Left lung (tissue), 14 donors: ENCODE measurements at places on chromosomes 4 and X. TPM values are rescaled to one million over a fixed set of nuclear protein-coding genes. Genes with fewer than 3 reads are reported as not detected.

TASL gene
- 6.2 TPM for total RNA-seq

PPEF2 gene
- not detected for total RNA-seq

ESX1 gene
- total RNA-seq, result not detected

SMS gene
- total RNA-seq, result 80.4 TPM

TMEM35A gene
- total RNA-seq, result 1.6 TPM

ASMT gene
- not detected for total RNA-seq

- no peaks in the 10 kb centered on the region for H3K36me3 ChIP-seq
- H3K4me3 ChIP-seq, result no peak overlapping the region
- no peak overlapping the region for H3K27ac ChIP-seq
- no peaks in the 10 kb centered on the region for H3K27me3 ChIP-seq
- no peak for DNase-seq
- no peaks in the 10 kb centered on the region for H3K4me1 ChIP-seq
These were observed 274.9 kb upstream of the GK2 start for GRCh38 chr4:79682801-79683530.

GRCh38 chr4:176303938-176304337 is 15.8 kb upstream of the SPCS3 start:
- H3K27me3 ChIP-seq, result peaks cover 15% of the 10 kb centered on the region
- H3K4me1 ChIP-seq, result no peaks in the 10 kb centered on the region
- H3K36me3 ChIP-seq, result no peaks in the 10 kb centered on the region
- no peak overlapping the region for H3K4me3 ChIP-seq
- H3K27ac ChIP-seq, result no peak overlapping the region
- DNase-seq, result no peak

- H3K27ac ChIP-seq, result peak overlapping the region; percentile 83
- H3K27me3 ChIP-seq, result peaks cover 7% of the 10 kb centered on the region
- H3K4me1 ChIP-seq, result peaks cover 42% of the 10 kb centered on the region
- no peak for DNase-seq
- H3K4me3 ChIP-seq, result peak overlapping the region; percentile 77
These were observed 1.1 kb upstream of the SEL1L3 start for GRCh38 chr4:25863831-25864418.

DNA sequence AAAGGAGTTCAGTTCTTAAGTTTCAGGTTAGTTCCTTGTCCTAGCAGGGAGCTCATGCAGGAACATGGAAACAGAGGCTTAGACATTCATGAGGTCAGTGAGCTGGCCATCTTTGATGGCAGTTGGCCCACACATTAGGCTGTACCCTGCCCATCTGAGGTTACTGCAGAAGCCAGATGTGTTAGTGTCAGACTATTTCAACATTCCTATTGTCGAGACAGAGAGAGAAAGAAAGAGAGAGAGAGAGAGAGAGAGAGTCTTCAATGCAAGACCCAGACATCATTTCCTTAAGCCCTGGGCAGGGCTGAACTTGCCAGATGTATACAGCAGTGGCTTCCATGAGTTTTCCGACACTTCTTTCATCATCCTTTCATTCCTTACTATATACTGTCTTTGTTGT is 91.3 kb downstream of the PPP1R2C start:
- H3K36me3 ChIP-seq, result no peaks in the 10 kb centered on the region
- H3K4me3 ChIP-seq, result no peak overlapping the region
- H3K4me1 ChIP-seq, result no peaks in the 10 kb centered on the region
- DNase-seq, result no peak
- H3K27ac ChIP-seq, result no peak overlapping the region

GRCh38 chr4:142959173-142959572 is 113.1 kb upstream of the INPP4B start:
- no peak for DNase-seq
- peaks cover 4% of the 10 kb centered on the region for H3K4me1 ChIP-seq
- no peak overlapping the region for H3K27ac ChIP-seq
- H3K27me3 ChIP-seq, result no peaks in the 10 kb centered on the region
- no peak overlapping the region for H3K4me3 ChIP-seq
- no peaks in the 10 kb centered on the region for H3K36me3 ChIP-seq

DNA sequence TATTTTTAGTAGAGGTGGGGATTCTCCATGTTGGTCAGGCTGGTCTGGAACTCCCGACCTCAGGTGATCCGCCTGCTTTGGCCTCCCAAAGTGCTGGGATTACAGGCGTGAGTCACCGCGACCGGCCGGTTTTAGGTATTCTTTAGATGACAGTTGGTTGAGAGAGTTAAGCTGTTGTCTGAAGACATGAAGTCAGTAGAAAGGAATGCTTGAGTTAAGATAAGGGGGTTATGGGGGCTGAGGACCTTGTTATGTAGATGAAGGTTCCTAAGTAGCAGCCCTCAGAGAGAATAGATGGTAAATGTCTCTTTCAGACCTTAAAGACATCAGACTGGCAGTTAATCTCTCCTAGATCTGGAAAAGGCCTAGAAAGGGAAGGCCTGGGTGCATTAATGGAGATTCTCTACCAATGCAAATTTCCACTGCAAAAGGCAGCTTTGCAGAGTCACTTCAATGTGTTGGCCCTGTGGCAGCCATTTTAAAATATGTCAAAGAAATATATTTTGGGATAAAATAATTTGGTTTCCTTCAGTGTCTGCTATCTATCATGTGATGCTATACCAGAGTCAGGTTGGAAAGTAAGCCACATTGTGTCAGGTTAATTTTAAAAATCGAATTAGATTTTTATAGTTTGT is 6.4 kb upstream of the ZNF674 start:
- no peaks in the 10 kb centered on the region for H3K4me1 ChIP-seq
- H3K36me3 ChIP-seq, result no peaks in the 10 kb centered on the region
- H3K27ac ChIP-seq, result no peak overlapping the region
- H3K27me3 ChIP-seq, result no peaks in the 10 kb centered on the region
- no peak for DNase-seq

- no peak for DNase-seq
- H3K4me1 ChIP-seq, result peaks cover 2% of the 10 kb centered on the region
- H3K36me3 ChIP-seq, result no peaks in the 10 kb centered on the region
- H3K27me3 ChIP-seq, result no peaks in the 10 kb centered on the region
These were observed 92.1 kb downstream of the MRPL1 start for GRCh38 chr4:77954690-77955089.

GRCh38 chrX:120697053-120697452 is 67.2 kb upstream of the C1GALT1C1 start:
- no peak overlapping the region for H3K4me3 ChIP-seq
- no peaks in the 10 kb centered on the region for H3K4me1 ChIP-seq
- H3K27ac ChIP-seq, result no peak overlapping the region
- H3K36me3 ChIP-seq, result no peaks in the 10 kb centered on the region
- DNase-seq, result no peak
- H3K27me3 ChIP-seq, result no peaks in the 10 kb centered on the region

- no peaks in the 10 kb centered on the region for H3K4me1 ChIP-seq
- H3K27ac ChIP-seq, result no peak overlapping the region
- no peak for DNase-seq
- H3K27me3 ChIP-seq, result no peaks in the 10 kb centered on the region
- H3K4me3 ChIP-seq, result no peak overlapping the region
- H3K36me3 ChIP-seq, result no peaks in the 10 kb centered on the region
These were observed 40.7 kb upstream of the DDX3X start for GRCh38 chrX:41293269-41293668.

DNA sequence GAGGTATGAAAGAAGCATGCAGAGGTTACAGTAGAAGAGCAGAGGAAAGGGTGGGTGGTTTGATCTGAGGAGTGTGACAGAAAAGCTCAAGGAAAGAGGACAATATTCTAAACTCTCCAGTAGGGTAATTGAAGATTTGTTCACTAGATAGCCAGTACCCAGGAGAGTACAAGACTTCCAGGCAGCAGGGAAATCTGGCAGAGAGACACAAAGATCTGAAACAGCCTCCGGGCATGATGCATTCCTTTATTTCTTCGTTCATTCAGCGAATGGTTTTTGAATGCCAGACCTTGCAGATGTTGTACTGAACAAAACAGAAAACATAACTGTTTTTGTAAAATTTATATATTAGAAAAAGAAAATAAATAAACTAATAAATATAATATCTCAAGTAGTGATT is 766.6 kb downstream of the FAT4 start:
- H3K27ac ChIP-seq, result no peak overlapping the region
- no peak overlapping the region for H3K4me3 ChIP-seq
- H3K36me3 ChIP-seq, result no peaks in the 10 kb centered on the region

- no peak overlapping the region for H3K4me3 ChIP-seq
- H3K36me3 ChIP-seq, result no peaks in the 10 kb centered on the region
- H3K27me3 ChIP-seq, result no peaks in the 10 kb centered on the region
- DNase-seq, result no peak
These were observed 211.6 kb upstream of the CXCL13 start for GRCh38 chr4:77393996-77394395.

GRCh38 chrX:101377547-101377946 is 8.4 kb downstream of the BTK start:
- no peak overlapping the region for H3K4me3 ChIP-seq
- DNase-seq, result no peak
- H3K4me1 ChIP-seq, result no peaks in the 10 kb centered on the region
- no peaks in the 10 kb centered on the region for H3K36me3 ChIP-seq
- no peaks in the 10 kb centered on the region for H3K27me3 ChIP-seq
- no peak overlapping the region for H3K27ac ChIP-seq
